GM13976 (cell line): ENCODE measurements at places on chromosomes 5 and 9.

DNA sequence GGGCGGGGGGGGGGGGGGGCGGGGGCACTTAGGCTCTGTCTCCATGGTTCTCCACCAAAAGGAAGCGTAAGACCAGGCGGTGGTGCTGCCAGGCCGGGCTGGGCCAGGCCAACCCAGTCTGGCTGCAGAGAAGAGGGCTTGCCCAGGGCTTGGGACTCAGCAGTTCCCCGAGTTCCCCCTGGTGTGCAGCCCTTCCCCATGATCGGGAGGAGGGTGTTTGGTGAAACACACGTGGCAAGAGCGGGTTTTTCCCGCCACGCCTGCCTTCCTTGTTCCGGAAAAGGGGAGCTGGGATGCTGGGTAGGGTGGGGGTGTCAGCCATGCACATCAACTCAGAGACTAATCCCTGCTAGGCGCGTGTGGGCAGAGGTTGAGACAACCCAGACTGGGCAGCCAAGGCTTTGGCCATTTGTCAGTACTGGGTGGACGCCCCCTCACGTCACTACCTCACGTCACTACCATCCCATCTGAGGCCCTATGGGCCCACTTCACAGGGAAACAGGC, 32.9 kb downstream of the PRRX2 start:
- no peak for DNase-seq

DNA sequence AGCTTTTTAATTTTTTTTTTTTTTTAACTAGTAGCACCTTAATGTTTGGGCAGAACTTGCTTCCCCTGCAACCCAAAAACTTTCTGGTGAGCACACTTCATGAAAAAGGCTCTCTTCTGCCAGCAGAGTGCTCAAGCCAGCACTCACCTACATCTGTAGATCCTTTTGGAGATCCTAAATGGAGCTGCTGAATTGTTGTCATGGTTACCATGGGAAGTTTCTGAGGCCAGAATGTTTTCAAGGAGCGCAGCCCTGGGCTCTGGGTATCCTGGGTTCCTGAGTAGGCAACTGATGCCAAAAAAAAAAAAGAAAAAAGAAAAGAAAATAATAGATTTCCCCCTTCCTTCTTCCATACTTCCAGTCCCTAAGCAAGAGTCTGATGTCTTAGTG, 3.1 kb upstream of the CPEB4 start:
- DNase-seq: no peak

- DNase-seq: no peak
These were observed 31.7 kb upstream of the MEIKIN start for GRCh38 chr5:131977212-131977604.

DNA sequence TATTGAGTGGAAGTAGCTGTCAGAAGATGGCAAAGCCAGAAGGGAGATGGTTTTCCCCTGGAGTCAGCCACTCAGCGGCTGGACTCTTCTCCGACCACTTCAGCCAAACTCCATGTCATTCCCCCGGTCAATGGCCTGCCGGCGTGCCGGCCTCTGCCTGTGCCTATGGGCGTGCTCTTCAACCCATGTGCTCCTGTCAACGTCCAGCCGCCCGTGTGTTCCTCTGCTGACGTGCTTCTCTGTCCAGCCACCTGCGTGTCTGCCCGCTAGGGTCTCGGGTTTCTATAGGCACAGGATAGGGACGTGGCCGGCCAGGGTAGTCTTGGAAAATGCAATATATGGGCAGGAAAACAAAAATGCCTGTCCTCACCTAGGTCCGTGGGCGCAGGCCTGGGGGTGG, 77.7 kb upstream of the RUFY1 start:
- no peak for DNase-seq

- no peak for DNase-seq
These were observed 286.7 kb downstream of the NFIB start for GRCh38 chr9:14027116-14027800.

GRCh38 chr5:4563400-4563799, 576.7 kb upstream of the ADAMTS16 start:
- no peak for DNase-seq
